A549 treated with GW870086 at 1 μM for 4 hours (cell line): ENCODE measurements at places on chromosomes 2 and 18. TPM values are rescaled to one million over a fixed set of nuclear protein-coding genes. Genes with fewer than 3 reads are reported as not detected.

HOXD10 gene
- total RNA-seq = 4.6 to 6.3 TPM (median 5.3 TPM) in 5 replicates

IL18RAP gene
- total RNA-seq = 0.09 TPM in 1 of 5 replicates, not detected in the others

D2HGDH gene
- 6.6 to 9.2 TPM (median 8.7 TPM) in 5 replicates for total RNA-seq

LYPD6B gene
- not detected in 5 replicates for total RNA-seq

FBXO48 gene
- total RNA-seq = 0.34 to 0.61 TPM (median 0.52 TPM) in 5 replicates
